ENCODE measurements at places on chromosomes 16 and 17. TPM values are rescaled to one million over a fixed set of nuclear protein-coding genes. Genes with fewer than 3 reads are reported as not detected.

DNA sequence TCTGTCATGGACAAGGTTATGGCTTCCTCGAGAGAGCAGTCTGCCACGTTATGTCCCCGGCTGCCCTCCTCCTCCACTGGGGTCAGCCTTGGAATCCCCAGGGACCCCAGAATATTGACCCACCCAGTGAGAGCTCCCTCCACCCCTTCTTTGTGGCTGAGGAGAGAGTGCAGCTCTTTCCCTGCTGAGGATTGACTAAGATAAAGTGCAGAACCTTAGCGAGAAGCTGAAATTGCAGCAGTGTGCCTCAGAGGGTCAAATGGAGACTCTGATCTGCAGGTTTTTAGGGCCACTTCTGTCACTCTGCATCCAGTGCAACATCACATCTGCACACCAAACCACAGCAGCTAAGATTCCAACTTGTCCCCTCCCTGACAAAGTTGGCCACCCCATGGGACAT is 25.6 kb upstream of the PMFBP1 start:
- DNase-seq = no peak

DNA sequence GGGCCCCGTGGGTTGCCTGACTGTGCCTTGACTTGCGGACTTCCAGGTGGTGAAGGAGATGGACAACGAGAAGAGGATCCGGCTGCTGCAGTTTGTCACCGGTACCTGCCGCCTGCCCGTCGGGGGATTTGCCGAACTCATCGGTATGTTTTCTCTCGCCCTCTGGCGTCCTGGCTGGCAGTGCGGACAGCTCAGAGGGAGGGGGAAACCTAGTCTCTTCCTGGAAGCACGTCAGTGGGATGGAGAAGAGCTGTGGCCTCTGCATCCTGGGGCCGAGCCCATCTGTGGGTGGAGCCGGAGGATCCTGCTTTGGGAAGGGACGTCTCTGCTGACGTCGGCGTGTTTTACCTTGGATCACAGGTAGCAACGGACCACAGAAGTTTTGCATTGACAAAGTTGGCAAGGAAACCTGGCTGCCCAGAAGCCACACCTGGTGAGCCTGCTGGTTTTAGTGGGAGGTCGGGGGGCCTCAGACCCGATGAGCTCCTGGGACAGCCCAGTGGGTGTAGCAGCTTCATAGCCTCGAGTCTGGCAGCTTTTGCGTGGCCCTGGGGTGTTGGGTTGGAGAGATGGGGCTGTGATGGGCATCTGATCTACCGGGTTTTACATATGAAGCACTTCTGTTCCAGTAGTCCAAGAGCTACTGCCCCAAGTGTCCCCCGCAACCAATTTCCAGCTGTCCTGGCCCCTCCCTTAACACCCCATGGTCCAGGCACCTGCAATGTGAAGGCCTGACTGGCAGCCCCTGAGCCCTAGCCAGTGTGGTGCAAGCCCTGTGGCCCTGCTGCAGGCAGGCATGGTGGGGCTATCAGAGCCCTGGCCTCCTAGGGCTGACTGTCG is 11.9 kb upstream of the CLEC18A start:
- no peak for DNase-seq

- DNase-seq = no peak
These were observed 113.8 kb downstream of the OR1D5 start for GRCh38 chr17:2949469-2950044.

- DNase-seq = no peak
These were observed 187.6 kb downstream of the MYO1D start for GRCh38 chr17:32689348-32689747.

GRCh38 chr17:43644081-43644480 is 17.6 kb downstream of the MEOX1 start:
- no peak for DNase-seq

- DNase-seq = no peak
These were observed 140.8 kb downstream of the FTO start for GRCh38 chr16:53844804-53845203.

DNA sequence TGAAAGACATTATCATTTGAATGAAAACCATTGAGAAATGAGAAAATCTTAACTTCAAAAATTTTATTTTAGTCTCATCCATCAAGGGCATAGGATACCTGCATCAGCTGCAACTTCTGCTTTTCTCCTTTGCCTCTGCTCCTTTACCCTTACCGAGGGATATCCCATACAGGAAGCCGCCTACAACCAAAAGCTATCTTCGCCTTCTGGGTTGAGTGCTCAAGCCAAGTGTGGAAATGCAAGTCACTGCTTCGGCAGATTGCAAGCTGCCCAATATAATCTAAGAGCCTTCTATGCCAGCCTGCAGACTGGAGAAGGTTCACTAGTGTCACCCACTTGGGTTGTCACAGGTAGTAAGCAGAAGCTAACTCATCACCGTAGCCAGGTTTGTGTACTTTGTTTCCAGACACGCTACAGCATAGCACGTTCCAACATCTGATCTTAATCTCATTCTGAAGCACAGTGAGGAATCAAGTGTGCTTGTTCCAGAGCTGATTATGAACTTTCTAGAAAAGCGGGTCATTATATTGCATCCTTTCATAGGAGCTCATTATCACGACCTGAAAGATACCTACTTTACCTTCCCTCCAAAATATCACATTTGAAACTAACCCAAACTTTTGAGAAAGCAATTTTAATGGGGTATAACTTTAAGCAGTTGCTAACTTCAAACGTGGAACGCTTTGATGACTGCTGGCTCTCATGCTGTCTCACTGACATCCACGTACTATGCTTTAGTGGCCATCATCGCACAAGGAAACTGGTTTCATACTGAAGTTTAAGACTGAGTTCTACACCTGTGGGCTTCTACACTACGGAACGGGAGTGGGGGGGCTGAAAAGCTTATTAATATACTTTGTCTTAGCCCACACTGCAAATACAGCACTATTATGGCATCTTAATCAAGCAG is 8.0 kb upstream of the UNK start:
- no peak for DNase-seq

TPSG1 gene
- 0.60 TPM for polyA plus RNA-seq

SLC47A2 gene
- 0.29 TPM for polyA plus RNA-seq

TRIM72 gene
- 0.15 TPM for polyA plus RNA-seq

AGRP gene
- not detected for polyA plus RNA-seq

DNA sequence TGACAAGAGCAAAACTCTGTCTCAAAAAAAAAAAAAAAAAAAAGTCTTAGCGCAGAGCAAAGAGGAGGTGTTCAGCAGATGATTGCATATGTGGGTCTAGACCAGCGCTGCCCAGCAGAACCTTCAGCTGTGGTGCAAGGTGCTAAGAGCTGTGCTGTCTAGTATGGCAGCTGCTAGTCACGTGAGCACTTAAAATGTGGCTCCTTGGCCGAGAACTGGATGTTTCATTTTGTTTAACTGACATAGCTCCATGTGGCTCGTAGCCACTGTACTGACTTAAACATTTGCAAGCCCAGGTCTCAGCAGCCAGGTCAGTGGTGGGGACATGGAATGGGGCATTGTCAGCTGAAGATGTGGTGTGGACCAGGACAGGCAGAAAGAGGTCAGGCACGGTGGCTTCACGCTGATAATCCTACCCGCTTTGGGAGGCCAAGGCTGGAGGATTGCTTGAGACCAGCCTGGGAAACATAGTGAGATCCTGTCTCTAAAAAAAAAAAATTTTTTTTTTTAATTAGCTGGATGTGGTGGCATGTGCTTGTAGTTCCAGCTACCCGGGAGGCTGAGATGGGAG is 9.2 kb downstream of the C1QTNF1 start:
- no peak for DNase-seq

- DNase-seq = no peak
These were observed 4.1 kb upstream of the SLC25A10 start for GRCh38 chr17:81707725-81708646.

DNA sequence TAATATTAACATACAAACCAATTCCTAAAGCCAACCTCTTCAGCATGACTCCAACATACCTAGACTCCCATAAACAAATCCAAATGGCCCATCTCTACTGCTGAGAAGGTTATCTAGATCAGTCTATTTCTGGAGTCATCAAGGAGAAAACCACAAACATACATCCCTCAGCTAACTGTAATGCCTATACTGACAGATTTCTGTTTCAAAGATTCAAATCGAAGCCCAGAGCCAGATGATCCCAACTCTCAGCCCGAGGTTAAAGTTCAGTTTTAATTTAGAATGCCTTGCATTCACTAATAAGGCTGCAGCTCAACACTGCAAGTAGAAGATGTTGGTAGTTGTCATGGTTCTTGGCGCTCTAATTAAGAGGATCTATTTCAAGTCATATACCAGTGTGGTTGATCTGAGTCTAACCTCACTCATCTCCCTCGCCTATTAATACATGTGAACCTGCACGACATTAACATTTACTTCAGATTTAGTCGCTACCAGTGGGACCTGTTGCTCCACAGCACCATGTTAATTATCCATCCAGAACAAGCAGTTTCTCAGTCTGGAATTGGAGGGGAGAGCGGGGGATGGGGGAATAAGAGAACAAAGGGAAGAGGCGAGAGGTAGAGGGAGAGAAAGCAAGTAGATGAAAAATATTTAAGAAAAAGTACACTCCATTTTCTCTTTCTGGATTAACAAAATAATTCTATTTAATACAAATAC is 15.4 kb downstream of the PHF12 start:
- no peak for DNase-seq

DNA sequence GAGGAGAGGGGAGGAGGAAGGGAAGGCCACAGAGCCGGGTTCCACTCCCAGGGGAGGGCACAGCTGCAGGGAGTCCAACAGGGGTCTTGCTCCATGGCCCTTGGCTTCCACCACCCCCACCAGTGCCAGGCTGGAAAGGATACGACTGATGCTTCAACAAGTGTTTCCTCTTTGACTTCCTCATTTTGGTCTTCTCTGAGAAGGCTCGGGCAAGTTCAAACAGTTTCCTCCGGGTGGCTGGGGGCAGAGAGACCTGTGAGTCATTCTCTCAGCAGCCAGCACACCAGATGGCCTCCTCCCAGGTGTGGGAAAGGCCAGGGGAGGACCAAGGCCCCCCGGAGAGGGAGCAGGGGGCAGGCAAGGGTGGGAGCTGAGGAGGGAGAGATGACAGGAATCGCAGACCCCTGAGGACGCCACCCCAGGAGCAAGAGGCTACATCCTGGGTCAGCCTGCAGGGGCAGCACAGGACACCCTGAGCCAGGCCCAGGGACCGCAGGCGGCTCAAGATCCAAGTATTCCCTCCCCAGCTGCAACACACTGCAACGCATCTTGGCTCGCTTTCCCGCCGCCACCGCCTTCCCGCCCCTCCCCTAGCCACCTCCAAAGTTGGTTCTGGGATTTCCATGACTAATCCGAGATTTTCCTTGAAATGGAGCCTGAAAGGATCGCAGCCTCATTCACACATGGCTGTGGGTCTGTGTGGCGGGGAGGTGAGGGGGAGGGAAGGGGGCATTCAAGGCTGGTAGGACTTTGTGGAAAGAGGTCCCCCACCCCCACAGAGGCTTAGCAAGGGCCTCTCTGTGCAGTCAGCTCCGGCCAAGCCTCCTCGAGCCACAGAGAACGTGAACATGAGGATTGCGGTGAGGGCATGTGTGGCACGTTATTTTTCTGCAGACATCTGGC is 18.4 kb upstream of the MRPS23 start:
- no peak for DNase-seq

DNA sequence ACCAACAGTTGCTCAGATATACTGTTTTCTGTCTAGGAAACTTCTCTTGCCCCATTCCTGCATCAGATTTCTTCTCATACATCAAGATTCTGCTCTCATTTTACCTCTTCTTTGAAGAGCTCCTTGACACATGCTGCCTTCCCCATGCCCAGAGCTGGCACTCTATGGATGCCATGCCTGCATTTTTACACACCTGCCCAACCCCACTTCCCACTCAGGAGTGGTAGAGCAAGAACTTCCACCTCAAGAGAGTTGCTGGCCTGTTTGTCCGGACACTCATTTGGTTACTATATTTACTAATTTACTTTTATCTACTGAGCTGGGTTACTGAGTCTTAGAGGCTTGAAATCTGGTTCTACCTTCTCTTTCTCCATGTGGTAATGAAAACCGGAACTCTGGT is 98.3 kb upstream of the HLF start:
- no peak for DNase-seq

GRCh38 chr16:27189335-27189972 is 13.9 kb upstream of the KDM8 start:
- no peak for DNase-seq
